ENCODE measurements at places on chromosomes 6 and 20. TPM values are rescaled to one million over a fixed set of nuclear protein-coding genes. Genes with fewer than 3 reads are reported as not detected.

DNA sequence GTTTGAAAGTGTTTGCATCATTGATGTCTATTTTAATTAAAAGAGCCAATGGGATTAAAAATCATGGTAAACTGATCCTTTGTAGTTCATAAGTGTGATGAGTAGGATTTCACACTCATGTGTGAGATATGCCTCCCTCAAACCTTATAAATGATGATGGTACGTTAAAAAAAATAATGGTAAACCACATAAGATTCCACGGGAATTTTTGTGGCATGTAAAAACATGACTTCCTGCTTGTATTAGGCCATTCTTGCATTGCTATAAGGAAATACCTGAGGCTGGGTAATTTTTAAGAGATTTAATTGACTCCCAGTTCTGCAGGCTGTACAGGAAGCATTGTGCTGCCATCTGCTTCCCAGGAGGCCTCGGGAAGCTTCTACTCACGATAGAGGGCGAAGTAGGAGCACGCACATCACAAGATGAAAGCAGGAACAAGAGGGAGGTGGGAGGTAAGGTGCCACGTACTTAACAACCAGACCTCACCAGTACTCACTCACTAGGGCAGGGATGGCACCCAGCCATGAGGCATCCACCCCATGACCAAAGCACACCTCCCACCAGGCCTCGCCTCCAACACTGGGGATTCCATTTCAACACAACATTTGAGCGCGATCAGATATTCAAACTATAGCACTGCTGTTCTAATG, 187.6 kb upstream of the QKI start:
- H3K36me3 ChIP-seq: no peaks in the 10 kb centered on the region
- no peak overlapping the region for H3K4me3 ChIP-seq
- no peaks in the 10 kb centered on the region for H3K27me3 ChIP-seq
- H3K4me1 ChIP-seq: no peaks in the 10 kb centered on the region
- no peak for DNase-seq

DNA sequence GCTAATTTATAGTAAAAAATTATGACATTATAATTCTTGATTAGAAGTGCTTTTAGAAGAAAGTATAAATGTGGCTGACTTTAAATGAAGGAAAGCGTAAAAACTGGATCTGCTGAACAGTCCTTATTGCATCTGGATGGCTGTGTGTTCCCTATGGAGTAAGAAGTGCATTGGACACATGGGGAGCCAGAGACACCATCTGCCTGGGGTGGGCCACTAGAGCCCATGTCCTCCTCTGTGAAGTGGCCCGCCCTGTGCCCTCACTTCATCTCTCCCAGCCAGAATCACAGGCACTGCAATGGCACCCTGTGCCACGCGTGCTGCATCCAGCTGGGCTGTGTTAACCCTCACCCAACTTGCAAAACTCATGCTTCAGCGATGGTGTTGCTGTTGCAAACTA, 13.2 kb upstream of the SFT2D1 start:
- H3K27me3 ChIP-seq: no peaks in the 10 kb centered on the region
- no peak for DNase-seq
- no peaks in the 10 kb centered on the region for H3K4me1 ChIP-seq
- H3K4me3 ChIP-seq: no peak overlapping the region

DNA sequence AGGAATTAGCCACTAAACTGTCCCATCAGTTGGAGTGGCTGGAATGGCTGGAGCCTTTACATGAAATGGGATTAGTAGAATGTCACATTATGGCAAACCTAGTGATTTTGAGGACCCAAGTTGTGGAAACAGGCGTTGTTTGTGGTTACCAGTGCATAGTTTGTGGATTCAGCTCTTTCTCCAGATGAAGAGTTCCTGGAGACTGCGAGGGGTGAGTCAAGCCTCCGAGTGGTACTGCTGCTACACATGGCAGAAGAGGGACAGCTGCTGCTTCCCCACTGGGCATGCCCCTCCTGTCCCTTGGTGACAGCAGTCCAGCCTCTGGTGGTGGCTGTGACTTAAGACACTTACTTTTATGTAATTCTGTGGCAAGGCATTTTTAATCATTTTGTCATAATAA, 94.2 kb upstream of the SCP2D1 start:
- no peak overlapping the region for H3K4me3 ChIP-seq
- H3K36me3 ChIP-seq: no peaks in the 10 kb centered on the region
- no peaks in the 10 kb centered on the region for H3K4me1 ChIP-seq
- DNase-seq: no peak

DNA sequence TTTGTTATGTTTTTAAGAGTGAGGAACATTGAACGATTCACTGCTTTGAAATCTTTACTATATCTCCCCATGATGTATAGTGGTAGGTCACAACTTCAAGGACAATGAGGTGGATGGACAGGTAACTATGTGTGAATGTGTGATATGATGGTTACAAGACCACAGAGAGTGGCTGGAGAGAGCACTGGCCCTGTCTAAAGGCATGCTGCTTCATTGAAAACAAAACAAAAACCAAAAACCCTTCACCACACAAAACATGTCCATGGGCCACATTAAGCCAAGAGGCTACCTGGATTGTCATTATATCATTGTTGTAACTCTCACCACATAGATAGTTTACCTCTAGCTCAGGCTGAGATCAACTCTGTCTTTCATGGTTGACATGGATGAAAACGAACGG, 180.6 kb upstream of the TENT5A start:
- H3K27me3 ChIP-seq: no peaks in the 10 kb centered on the region
- no peak overlapping the region for H3K4me3 ChIP-seq
- no peaks in the 10 kb centered on the region for H3K4me1 ChIP-seq
- H3K27ac ChIP-seq: no peak overlapping the region

Gene ARHGAP40
- total RNA-seq: not detected

Gene CASP8AP2
- total RNA-seq: 17.4 TPM
